ENCODE measurements at places on chromosomes 13 and 19. TPM values are rescaled to one million over a fixed set of nuclear protein-coding genes. Genes with fewer than 3 reads are reported as not detected.

The EFNB2 gene
- total RNA-seq: 22.4 TPM

The SGCG gene
- total RNA-seq: not detected

The OR7A17 gene
- total RNA-seq: not detected

The ATXN8OS gene
- not detected for total RNA-seq

The LILRB1 gene
- total RNA-seq: not detected

The ING1 gene
- total RNA-seq: 19.2 TPM

The ADGRE1 gene
- total RNA-seq: 0.20 TPM

The FOSB gene
- total RNA-seq: 0.30 TPM

The DCT gene
- 2.2 TPM for total RNA-seq

The GRK1 gene
- total RNA-seq: not detected

The TUBB4A gene
- 0.60 TPM for total RNA-seq

The DUXA gene
- total RNA-seq: not detected

The CFAP97D2 gene
- total RNA-seq: not detected

The NCLN gene
- 125 TPM for total RNA-seq

The KIR2DL4 gene
- not detected for total RNA-seq

The FAM216B gene
- not detected for total RNA-seq

The MBD3L2B gene
- not detected for total RNA-seq

The CEACAM21 gene
- total RNA-seq: not detected
